T-helper 17 cell (primary cell): ENCODE measurements at places on chromosomes 1 and 21.

- no peak for DNase-seq
Observed at GRCh38 chr1:216903382-216903740, 180.1 kb upstream of the ESRRG start.

DNA sequence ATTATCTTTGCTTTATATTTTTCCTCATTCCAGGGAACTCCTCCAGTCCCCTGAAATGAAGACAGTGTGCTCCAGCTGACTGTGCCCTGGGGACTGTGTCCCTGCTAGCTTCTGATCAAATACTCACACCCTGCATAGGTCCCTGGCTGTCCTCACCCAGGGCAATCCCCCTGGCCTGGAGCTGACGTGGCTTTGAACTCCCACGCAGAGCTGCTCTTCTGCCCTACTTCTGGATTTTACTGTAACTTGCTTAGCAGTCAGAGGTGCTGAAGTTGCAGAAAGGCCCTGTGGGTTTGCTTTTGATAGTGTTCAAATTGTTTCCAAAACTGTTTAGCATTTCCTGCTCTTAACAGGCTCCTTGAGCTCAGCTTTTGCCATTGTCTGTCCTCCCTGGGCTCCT lies 186.5 kb downstream of the FASLG start:
- peak; percentile 18 for DNase-seq

- DNase-seq = no peak
Observed at GRCh38 chr1:184950227-184950626, 24.1 kb downstream of the NIBAN1 start.

DNA sequence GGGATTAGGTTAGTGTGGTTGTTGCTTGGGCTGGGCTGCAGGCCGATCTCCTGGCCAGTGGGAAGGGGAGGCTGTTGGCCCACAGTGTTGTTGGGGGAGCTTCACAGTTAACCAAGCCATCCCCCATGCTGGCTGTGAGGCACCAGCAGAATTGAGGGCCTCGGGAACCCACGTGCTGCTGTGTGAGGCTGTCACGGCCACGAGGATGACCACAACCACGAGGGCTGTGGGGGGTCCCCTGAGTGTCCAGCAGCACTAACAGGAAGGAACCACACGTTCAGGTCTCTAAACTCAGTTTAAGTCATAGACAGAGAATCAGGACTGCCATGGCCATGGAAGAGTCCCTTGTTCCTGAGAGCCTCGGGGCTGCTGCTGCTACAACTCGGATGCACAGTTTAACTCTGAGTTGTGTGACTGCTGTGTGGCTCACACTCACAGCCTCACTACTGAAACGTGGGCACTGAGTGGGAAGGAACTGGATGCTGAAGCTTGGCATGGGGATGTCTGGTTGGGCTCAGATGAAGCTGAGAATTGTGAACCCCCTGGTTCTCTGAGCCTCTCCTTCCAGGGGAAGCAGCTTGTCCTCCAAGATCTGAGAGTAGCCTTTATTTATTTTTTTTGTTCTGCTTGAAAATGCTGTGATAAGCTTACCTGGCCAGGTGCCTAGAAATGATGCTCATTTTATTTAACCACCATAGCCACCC lies 4.8 kb upstream of the MMEL1 start:
- no peak for DNase-seq

GRCh38 chr1:227033880-227034279 lies 93.8 kb downstream of the COQ8A start:
- DNase-seq = no peak

GRCh38 chr1:86714159-86714558 lies 9.8 kb downstream of the SH3GLB1 start:
- no peak for DNase-seq

GRCh38 chr1:21451981-21452411 lies 12.1 kb downstream of the NBPF3 start:
- DNase-seq = no peak

DNA sequence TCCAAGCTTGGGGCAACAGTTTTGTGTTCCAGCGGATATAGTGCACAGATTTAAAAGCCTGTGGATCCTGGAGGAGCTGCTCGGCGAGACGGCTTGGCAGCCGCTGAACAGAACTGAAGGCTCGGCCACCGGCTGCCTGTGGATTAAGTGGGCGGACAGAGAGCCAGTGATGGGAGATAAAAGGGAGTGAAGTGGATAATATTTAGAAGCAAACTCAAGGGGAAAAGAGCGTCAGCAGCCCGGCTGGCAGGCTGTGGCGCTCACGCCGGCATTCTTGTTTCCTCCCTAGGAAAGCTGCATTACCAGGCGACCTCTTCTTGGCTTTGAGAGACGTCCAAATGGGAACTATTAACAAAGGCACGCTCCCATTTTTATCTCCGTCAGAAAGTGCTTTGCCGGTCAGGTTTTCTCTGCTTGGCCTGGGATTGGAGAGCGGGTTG lies 10.4 kb downstream of the TRABD2B start:
- DNase-seq = no peak

- no peak for DNase-seq
Observed at GRCh38 chr1:207658408-207658807, 13.5 kb downstream of the CR1L start.
